ENCODE measurements at places on chromosomes 11 and 22.

DNA sequence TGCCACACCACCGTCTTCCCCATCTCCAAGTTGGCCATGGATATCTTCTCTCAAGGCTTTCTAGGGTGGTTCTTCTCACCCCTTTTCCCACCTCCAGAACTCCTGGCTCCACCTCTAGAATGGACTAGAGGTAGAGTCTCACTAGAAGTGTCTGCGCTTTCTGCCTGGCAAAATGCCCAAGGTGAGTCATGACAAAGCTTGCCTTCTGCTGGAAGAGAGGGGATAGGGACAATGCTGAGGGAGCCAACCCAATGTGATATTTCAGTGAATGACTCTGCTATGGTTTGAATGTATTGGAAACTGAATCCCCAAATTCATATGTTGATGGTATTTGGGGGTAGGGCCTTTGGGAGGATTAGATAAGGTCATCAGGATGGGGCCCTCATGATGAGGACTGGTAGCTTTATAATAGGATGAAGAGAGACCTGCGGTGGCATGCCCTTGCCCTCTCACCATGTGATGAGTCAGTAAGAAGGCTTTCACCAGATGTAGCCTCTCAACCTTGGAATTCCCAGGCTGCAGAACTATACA is 4.1 kb upstream of the CD82 start:
- DNase-seq = no peak

DNA sequence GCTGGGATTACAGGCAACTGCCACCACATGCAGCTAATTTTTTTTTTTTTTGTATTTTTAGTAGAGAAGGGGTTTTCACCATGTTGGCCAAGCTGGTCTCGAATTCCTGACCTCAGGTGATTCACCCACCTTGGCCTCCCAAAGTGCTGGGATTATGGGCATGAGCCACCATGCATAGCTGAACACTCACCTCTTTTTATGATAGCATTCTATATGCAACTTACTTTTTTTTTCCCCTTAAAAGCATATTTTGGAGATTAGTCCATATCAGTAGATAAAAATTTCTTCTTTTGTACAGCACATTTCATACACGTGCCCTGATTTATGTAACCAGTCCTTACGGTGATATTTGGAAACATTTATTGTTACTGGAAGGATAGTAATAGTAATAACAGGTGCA is 14.6 kb downstream of the GTPBP1 start:
- DNase-seq = no peak

DNA sequence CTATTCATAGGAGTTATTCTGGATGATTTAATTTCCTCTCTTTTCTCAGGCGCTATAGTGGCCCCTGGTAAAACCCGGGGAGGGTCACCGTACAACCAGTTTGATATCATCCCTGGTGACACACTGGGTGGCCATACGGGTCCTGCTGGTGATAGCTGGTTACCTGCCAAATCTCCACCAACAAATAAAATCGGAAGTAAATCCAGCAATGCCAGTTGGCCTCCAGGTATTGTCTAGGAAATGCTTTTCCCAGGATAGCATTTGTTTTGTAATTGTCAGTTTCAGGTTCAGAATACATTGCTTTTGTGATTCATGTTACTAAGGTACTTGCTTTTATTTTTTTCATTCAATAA is 35.6 kb upstream of the ADSL start:
- DNase-seq = no peak

- no peak for DNase-seq
Observed at GRCh38 chr11:47881145-47881544, 33.0 kb upstream of the NUP160 start.

DNA sequence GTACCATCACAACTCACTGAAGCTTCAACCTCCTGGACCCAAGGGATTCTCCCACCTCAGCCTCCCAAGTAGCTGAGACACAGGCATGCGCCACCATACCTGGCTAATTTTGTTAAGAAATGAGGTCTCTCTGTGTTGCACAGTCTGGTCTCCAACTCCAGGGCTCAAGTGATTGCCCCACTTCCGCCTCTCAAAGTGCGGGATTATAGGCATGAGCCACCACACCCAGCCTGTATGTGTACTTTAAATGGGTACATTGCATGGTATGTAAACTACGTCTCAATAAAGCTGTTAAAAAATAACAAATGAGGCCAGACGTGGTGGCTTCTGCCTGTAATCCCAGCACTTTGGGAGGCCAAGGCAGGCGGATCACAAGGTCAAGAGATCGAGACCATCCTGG is 36.2 kb upstream of the DDX6 start:
- no peak for DNase-seq

DNA sequence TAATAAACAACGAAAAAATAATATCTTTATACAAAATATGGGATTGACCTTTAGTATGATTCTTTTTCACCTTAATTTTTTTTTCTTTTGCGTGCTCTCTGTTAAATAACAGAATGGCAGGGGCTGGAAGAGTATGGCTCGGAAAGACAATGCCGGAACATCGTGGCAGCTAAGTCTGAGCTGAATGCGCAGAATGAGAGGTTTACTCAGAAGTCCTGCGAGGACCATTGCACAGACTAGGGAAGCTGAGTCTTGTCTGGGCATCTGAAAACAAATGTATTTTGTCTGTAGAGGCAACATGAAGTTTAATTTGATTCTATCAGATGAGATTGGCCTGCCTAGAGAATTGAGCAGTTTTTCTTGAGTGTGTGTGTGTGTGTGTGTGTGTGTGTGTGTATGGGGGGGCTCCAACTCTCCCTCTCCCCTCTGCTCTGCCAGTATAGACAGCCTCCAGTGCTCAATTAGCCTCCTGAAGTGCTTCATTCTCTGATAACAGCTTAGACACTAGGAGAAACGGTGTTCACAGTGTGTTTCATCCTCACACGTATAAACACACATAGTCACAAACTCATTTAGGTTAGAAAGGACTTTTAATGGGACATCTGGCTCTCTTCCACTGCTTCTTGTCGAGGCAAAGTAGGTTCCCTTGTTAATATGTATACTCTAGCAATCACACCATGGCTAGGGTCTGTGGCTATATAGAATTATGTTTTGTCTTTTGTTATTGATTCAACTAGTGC is 244.3 kb upstream of the SORL1-AS1 start:
- DNase-seq = no peak

- DNase-seq = no peak
Observed at GRCh38 chr11:32331792-32332191, 103.5 kb downstream of the WT1 start.

- no peak for DNase-seq
Observed at GRCh38 chr11:43467958-43468357, 109.2 kb downstream of the TTC17 start.

DNA sequence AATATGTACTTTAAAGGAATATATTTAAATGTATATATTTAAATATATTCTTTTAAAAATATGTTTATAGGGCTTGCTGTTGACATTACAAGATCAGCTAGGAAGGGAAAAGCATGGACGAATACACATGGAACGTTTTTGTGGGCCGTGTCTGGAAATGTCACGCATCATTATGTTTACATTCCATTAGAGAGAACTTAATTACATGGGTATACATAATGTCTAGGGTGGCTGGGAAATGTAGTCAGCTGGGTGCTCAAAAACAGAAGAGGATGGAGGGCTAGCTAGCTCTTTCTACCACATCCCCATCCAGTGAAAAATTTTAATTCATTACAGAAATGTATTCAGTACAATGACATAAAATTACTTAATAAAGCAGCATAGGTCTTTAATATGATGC is 371.2 kb downstream of the DYNC2H1 start:
- no peak for DNase-seq

DNA sequence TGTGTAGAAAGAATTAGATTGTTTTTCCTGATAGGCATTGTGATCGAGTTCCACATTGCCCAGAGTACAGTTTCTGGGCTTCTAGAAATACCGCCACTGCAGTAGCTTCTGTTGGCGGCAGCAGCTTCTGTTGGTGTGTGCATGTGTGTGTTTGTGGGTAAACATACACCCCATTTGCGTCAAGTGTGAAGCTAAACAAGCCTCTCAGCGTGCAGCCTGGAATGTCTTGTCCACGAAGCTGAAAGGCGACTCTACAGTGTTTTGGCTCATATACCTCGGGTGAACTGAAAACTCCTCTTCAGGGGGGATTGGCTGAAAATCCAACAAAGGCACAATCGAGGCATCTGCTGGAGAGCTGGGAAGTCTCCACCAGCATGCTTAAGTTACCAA is 112.0 kb upstream of the E2F8 start:
- DNase-seq = no peak

DNA sequence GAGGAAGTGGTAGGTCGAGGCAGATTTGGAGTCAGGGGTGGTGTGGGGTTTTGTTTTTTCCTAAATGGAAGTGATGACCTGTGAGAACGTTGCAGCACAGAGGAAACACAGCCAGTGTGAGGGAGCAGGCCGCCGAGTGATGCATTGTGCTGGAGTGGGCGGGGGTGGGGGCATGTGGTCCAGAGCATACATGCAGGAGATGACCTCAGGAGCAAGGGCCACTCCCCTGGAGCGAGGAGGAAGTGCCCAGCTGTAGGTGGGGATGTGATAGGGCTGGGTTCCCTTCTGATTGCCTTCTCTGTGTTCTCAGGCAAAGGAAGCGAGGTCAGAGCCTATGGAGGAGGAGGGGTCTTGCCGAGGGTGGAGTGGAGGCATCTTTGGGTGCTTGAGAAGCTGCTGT is 81.4 kb downstream of the PPP6R3 start:
- DNase-seq = no peak

DNA sequence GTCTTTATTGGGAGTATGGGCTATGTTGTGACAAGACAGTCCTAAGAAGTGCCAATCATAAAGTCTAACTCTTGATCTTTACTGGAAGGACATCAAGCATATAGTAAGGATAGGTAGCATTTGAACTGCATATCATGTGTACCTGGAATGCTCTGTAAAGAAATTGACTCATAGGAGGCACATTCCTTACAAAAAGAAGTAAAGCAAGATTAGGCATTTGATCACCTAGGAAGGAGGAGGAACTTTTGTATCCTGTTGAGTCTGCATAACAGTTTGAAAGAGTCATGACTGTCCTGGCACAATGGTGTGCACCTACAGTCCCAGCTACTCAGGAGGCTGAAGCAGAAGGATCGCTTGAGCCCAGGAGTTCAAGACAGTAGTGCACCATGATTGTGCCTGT is 42.2 kb upstream of the DNAJB7 start:
- no peak for DNase-seq

GRCh38 chr11:22787551-22788162 is 41.9 kb downstream of the SVIP start:
- DNase-seq = no peak

- DNase-seq = no peak
Observed at GRCh38 chr22:38860283-38861169, 11.5 kb downstream of the CBX6 start.

GRCh38 chr11:45517171-45517770 is 148.2 kb downstream of the CHST1 start:
- no peak for DNase-seq

GRCh38 chr11:106961518-106961917 is 56.8 kb downstream of the GUCY1A2 start:
- no peak for DNase-seq

- DNase-seq = no peak
Observed at GRCh38 chr11:109914038-109914437, 179.2 kb upstream of the ZC3H12C start.

GRCh38 chr11:120578596-120579154 is 67.1 kb downstream of the GRIK4 start:
- no peak for DNase-seq

DNA sequence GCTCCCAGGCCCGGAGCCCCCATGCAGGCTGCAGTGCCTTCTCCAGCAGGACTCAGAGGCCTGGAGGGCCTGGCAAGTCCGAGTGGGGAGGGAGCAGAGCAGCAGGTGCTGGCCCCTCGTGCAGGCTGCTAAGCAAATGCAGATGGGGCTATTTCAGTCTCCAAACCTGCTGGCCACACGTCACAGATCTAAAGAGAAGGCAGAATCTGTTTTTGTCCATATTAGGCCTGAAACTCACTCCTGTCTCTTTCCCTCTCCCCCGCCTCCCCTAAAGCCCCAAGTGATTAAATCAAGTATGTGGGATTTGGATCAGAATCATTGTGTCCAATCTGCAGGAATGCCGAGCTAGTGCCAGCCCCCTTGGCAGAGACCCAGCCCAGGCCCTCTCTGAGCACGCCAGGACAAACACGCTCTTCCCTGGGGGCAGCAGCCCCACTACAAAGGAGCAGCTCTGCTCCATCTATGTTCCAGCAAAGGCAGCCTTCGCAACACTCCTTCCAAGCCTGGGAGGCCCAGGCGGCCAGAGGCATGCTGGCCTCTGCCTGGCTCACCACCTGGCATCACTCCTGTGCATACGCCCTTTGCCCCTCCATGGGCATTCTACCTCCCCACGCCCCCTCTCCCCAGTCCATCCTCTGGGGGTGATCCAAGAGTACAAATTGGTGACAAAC is 26.5 kb downstream of the RPL27A start:
- DNase-seq = no peak
